ENCODE measurements at places on chromosomes 2 and 18.

- DNase-seq: no peak
Measured at GRCh38 chr18:63808125-63808524, 32.9 kb downstream of the SERPINB7 start.

DNA sequence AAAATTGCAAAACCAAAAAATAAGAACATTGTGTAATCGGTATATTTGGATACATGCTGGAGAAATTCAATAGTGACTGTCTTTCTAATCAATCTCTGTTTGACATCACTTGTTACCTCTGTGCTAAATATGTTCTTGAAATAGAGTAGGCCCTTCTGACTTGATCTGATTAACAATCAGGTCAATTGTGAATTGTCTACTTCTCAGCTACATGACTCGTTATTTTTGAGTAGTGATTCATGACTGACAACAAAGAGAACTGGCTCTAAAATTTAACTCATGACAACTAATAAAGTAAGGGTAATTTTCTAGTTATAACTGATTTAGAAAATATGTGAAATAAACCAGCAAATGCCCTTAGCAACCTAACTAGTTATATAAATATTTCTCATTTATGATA is 312.1 kb downstream of the TMX3 start:
- no peak for DNase-seq

DNA sequence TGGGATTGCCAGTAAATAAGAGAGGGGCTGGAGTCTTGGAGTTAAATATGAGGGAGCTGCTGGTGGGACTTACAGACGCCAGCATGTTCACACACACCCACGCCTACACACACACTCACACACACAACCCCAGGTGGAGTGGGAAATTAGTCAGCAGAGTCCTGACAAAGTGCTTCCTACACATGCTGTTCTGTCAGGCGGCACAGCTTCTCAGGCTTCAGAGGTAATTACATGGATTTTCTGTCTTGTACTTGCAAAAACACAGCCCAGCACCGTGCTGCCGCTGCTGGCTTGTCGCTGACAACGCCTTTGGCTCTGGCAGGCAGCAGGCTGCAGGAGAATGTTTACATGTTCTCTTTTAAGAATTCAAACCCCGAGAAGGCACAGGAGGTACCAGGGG is 1186.3 kb upstream of the CELF4 start:
- DNase-seq: no peak

DNA sequence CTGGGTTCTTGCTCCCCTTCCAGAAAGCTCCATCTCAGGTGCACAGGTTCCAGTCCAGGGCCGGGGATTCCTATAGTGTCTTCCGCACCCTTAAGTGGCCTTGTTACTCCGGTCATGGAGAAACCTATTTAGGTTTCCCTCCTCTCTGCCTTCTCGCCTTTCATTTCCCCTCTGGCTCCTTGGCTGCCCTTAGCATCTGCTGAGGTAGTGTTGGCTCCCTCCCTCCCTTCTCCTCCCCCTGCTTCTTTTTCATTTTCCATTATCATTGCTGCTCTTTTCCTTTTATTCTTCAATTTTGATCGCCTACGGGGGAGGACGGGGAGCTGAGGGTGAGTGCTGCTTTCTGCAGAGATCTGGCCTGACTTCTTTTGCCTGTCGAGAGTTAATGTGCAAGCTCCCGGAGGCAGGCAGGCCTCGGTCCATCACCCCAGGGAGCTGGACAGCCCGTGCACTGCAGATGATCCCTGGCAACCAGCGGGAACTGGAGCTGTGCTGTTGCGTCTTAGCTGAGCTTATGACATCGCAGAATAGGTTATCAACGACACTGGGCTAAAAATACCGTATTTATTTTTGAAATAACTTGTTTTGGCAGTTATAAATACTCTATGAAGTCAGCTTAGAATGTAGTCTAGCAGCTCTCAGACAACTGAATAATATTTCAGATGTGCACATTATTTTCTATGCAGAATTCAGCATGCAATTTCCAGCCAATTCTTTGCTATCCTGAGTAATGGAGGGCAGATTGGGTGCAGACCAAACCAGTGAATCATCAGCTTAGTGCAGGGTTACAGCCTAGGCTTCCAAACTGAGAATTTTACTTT is 141.9 kb downstream of the SLC4A3 start:
- DNase-seq: no peak

DNA sequence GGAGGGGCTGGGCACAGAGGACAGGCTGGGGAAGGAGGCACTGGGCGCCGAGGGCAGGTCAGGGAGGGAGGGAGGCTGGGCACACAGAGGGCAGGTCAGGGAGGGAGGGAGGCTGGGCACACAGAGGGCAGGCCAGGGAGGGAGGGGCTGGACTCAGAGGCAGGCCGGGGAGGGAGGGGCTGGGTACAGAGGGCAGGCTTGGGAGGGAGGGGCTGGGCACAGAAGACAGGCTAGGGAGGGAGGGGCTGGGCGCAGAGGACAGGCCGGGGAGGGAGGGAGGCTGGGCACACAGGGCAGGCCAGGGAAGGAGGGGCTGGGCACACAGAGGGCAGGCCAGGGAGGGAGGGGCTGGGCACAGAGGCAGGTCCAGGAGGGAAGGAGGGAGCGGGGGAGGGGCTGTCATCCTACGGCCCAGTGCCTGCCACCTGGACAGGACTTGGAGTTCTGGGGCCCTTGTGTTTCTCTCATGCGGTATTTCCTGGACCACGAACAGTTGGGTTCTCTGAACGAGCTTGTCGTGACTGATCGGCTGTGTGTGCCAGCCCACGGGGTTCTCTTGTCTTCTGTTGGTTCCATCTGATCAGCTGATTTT is 46.7 kb upstream of the KCNG2 start:
- DNase-seq: no peak

GRCh38 chr2:216770050-216770449 is 74.7 kb upstream of the IGFBP5 start:
- no peak for DNase-seq

DNA sequence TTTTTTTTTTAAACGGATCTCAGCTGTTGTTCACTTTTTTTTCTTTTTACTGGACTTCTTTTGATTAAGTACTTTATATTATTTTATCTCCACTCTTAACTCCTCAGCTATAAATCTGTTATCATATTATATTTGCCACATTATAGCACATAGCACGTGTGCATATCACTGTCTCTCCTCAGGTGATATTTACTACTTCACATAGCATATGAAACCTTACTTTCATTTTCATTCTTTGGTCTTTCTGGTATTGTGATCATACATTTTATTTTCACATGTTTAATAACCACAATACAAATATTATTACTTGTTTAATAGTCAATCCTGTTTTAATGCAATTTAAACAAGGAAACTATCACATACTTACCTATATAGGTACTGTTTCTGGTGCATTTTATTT is 993.1 kb upstream of the TMEFF2 start:
- DNase-seq: no peak

DNA sequence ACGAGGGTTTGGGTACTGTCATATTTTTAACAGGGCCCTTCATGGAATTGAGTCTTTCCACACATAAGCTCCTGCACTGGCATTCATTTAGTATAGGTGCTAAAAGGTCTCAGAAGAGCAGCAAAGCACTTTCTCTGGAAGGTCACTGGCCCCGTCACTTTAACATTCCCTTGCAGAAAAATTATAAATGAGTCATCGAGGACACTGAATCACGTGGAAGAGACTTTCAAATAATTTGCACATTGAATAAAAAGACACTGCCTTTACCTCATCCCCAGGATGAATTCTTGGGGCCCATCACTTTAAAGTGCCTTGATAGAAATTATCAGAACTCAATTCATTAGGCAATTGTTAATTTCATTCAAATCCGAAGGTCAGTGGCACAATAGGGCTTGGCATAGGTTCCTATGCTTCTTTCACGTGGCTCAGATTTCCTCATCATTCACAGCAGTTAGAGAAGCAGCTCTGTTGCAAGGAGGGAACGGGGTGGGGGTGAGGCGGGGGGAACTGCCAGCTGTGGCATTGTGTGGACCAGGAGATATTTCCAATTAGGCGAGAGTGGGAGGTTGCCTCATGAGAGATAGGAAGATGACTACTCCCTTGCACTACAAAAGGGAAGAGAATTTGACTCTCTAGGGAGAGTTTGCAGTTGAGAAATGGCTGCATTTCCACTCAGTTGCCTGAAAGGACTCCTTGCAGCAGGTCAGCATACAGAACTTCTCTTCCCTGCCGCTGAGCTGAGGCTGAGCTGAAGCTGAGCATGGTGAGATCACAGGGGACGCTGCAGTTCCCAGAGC is 86.3 kb upstream of the NPAS2 start:
- DNase-seq: no peak

- DNase-seq: no peak
Measured at GRCh38 chr18:41744421-41745030, 210.5 kb upstream of the PIK3C3 start.

GRCh38 chr2:105416156-105416555 is 17.3 kb upstream of the FHL2 start:
- no peak for DNase-seq

DNA sequence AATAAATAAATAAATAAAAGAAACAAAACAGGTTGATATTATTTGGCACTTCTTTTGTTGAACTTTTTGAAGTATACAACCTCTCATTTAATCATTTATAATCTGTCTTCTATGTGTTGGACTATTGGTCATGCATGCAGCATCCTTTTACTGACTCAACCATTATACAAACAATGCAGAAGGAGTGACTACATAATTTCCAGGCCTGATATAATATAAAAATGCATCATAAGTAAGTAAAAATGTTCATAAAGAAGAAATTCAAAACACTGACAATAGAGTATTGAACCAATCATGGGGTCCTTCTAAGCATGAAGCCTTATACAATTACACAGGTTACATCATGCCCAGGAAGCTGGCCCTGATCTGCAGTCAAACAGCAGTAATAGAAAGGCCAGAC is 141.5 kb upstream of the FN1 start:
- no peak for DNase-seq

- DNase-seq: no peak
Measured at GRCh38 chr2:157725846-157726245, 97.2 kb upstream of the ACVR1C start.

DNA sequence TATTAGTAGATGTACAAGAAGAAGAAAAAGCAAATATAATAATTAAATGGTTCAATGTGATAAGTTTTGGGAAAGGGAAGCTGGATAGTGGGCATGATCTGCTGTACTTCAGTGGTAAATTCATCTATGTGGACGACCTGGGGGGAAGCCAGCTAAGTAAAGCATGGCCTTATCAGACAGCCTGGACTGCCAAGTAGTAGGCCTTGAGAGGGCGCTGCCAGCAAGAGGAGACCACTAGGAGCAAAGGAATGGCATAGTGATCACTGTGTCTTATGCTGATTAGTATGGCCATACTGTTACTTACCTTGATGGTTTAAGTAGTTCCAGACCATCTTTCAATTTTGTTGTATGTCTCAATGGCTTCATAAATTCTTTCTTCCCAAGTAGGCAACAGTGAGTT is 287.6 kb downstream of the SETBP1 start:
- DNase-seq: no peak

DNA sequence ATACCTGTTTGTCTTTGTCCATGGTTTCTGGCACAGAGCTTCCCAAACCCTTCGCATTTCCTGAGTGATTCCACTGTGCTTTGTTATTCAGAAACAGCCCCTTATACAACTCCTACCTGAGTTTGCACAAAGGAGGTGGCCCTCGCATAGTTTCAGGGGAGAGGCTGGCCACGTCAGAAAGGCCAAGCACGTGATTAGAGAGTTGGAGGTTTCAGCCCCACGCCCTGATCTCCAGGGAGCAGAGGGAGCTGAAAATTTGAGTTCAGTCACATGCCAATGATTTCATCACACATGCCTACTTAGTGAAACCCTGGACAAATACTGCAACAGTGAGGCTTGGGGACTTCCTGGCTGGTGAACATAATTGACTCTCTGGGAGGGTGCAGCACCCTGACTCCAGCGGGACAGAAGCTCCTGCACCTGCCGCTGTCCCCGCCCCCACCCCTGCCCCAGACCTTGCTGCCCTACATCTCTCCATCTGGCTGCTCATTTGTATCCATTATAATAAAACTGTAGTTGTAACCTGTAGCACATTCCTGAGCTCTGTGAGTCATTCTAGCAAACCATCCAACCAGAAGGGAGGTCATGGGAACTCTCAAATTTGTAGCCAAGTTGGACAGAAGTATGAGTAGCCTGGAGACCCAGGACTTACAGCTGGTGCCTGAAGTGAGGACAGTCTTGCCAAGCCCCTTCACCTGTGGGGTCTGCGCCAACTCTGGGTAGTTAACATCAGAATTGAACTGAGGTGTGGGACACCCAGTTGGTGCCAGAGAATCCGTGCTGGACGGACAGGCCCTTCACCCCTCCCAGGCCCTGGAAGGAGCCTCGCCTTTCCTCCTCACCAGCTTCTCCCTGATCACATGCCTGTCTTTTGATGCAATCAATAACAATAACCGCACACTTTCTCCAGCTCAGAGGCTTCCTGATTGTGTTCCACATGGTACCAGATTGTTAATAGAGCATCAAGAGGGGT is 224.3 kb downstream of the ANAPC1 start:
- DNase-seq: no peak

GRCh38 chr18:30828700-30829099 is 213.8 kb downstream of the DSC3 start:
- no peak for DNase-seq

GRCh38 chr2:148130581-148130980 is 109.7 kb downstream of the MBD5 start:
- DNase-seq: no peak

- no peak for DNase-seq
Measured at GRCh38 chr18:62170857-62171256, 16.0 kb downstream of the PIGN start.

- DNase-seq: no peak
Measured at GRCh38 chr2:13252615-13253014, 535.9 kb downstream of the TRIB2 start.

GRCh38 chr2:159753797-159754196 is 41.5 kb downstream of the MARCHF7 start:
- DNase-seq: no peak

GRCh38 chr2:78541088-78541450 is 484.4 kb upstream of the REG3G start:
- no peak for DNase-seq

DNA sequence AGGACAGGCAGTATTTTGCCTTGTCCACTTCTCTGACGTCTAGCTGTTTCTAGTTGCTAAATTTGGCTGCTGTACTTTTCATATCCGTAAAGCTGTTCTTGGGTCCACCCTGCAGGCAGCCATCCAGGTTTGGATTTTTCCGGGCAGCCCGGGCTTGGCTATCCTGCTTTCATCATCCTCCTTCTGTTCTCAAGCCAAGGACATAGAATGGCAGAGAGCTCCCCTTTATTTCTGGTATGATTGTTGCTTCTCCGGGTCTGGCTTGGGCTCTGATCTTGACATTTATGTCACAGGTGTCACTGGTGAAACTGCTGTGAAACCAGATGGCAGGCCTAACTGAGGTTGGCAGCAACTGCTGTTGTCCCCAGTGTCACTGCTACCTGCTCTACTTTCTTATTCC is 35.5 kb downstream of the SCN2A start:
- no peak for DNase-seq

GRCh38 chr2:68643011-68643873 is at the start of gene PROKR1:
TSS of gene PROKR1 (plus strand) at chr2:68643579. CDS start at chr2:68645822, 2,243 bp downstream.
- DNase-seq: no peak

All from stimulated activated CD8-positive, alpha-beta memory T cell treated with anti-CD3 and anti-CD28 coated beads, Interleukin-4, amount 100 ng/mL, for 1 hour (primary cell).